ENCODE measurements at places on chromosomes 7 and 10. TPM values are rescaled to one million over a fixed set of nuclear protein-coding genes. Genes with fewer than 3 reads are reported as not detected.

Gene CPVL
- total RNA-seq: 0.33 TPM

Gene PTPN20
- total RNA-seq: 1.1 TPM

Gene RADIL
- 0.12 TPM for total RNA-seq

Gene SPRN
- total RNA-seq: not detected

Gene LRGUK
- 0.19 TPM for total RNA-seq

Gene FFAR4
- not detected for total RNA-seq

Gene TMEM273
- 72.0 TPM for total RNA-seq

Measured in activated CD8-positive, alpha-beta memory T cell treated with anti-CD3 and anti-CD28 coated beads, Interleukin-2, amount 10 ng/mL, durations not matched to agents 7 days and 5 days (primary cell).